ENCODE measurements at places on chromosomes 4 and X.

GRCh38 chrX:113726898-113727297 is 857.0 kb upstream of the HTR2C start:
- DNase-seq, result no peak

GRCh38 chrX:153739754-153740486 is 15.3 kb downstream of the ABCD1 start:
- no peak for DNase-seq

DNA sequence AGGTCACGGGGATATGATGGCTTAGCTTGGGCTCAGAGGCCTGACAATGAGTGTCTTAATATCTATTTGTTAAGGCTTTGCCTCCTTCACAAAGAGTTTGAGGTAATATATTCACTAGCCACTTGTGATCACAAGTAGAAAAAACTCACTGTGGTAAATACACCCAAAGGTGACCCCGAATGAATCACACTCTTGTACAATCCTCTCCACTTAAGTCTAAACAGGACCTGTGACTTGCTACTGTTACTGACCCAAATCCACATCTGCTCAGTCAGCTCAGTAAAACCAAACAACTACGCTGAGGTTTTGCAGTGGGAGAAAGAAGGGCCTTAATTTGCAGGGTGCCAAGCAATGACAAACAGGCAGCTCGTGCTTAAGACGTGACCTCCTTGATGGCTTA is 223.8 kb upstream of the MAGEC2 start:
- no peak for DNase-seq

- no peak for DNase-seq
Measured at GRCh38 chr4:7466904-7467303, 32.2 kb upstream of the PSAPL1 start.

GRCh38 chr4:84799318-84799717 is 167.2 kb downstream of the WDFY3 start:
- DNase-seq, result no peak

GRCh38 chr4:144687466-144687865 is 41.5 kb downstream of the HHIP start:
- DNase-seq, result no peak

GRCh38 chr4:8281519-8282133 is 12.1 kb downstream of the HTRA3 start:
- peak; percentile 38 for DNase-seq

DNA sequence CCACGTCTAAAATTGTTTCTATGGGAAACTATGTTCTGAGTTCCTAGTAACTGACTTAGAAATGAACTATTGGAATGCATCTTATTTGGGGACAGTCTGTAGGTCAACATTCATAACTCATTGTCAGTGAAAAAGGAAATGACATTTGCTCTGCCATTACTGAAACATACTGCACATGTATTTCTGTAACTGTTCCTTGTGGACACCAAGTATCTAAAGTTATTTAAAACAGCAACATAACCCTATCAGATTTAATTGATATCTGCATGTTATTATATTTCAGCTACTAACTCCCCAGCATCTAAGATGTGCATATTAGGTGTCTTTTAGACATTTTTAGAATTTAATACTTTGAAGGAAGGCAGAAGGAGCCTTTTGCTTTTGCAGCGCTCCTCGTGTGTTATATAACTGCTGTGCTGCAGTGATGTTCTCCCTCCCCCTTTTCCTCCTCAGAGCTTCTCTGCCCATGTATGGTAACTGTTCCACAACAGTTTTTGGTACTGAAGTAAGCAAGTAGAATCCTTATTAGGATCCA is 37.2 kb upstream of the TMEM131L start:
- no peak for DNase-seq

DNA sequence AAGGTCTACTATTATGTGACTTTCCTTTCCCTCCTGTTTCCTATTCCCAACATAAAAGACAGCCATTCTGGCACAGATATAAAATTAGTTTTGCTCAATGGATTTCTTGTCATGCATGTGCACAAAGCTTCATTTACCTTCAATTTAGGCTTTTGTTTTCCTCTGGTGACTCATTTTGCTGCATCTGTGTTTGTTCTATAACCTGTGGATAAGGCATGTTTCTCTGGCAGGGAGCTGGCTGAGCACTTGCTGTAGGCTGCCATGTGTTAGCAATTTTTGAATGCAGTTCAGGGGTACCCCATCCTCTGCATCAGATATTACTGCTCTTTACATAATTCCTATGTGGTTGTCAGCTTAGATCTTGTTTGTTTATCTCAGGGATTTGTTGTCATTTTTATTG is 202.8 kb upstream of the GRID2 start:
- no peak for DNase-seq

- DNase-seq, result no peak
Measured at GRCh38 chrX:149858592-149858991, 22.4 kb upstream of the MAGEA8 start.

DNA sequence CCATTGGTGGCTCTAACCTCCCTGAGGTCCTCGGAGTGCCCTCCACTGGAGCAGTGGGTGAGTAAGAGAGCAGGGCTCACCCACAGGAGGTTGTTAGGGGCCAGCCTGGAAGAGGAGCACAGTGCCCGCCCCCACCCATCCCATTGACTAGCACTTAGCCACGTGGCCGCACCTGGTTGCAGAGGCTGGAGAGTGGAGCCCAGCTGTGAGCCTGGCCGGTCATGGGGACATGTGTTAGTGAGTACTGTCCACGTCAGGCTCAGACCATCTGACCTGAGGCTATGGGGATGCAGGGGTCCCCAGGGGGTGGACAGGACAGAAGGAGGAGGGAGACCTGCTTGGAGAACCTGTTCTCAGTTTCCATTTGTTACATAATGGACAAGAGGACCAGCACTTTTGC is 1.4 kb upstream of the MAN2B2 start:
- DNase-seq, result no peak

DNA sequence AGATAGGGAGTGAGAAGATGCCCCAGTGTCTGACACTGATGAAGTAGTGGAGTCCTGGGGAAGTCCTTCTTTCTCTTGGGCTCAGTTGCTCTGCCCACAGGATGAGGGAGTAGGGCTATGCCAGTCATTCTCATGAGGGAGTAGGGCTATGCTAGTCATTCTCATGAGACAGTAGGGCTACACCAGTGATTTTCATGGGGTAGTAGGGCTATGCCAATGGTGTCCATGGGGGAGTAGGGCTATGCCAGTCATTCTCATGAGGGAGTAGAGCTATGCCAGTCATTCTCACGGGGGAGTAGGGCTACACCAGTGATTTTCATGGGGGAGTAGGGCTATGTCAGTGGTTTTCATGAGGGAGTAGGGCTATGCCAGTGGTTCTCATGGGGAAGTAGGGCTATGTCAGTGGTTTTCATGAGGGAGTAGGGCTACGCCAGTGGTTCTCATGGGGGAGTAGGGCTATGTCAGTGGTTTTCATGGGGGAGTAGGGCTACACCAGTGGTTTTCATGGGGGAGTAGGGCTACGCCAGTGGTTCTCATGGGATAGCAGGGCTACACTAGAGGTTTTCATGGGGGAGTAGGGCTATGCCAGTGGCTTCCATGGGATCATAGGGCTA is 43.3 kb upstream of the SOD3 start:
- DNase-seq, result no peak

GRCh38 chrX:6371353-6371752 is 142.7 kb upstream of the NLGN4X start:
- no peak for DNase-seq

DNA sequence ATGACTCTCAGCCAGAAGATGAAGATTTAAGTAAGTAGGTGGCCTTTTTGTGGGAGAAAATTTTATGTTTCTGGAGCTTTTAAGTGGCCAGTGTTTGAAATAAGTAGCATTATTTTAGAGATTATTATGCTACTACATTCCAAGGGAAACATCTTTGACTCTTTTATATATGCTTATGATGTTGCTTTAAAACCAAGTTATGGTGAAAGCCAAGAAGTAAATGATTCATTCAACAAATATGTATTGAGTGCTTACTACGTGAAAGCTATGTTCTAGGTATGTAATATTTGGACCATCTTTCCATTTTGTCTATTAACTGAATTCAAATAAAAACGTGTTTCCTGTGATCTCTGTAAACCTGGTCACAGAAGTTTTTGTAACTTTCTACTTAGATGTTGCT is 58.3 kb downstream of the ZFX start:
- DNase-seq, result no peak

GRCh38 chr4:96354036-96354712 is 514.3 kb downstream of the PDHA2 start:
- DNase-seq, result no peak

GRCh38 chr4:48779095-48779997 is 733 bp downstream of the FRYL start:
- no peak for DNase-seq

- no peak for DNase-seq
Measured at GRCh38 chrX:141975839-141976238, 72.1 kb downstream of the MAGEC1 start.

- DNase-seq, result no peak
Measured at GRCh38 chr4:115664285-115664684, 550.9 kb upstream of the NDST4 start.

GRCh38 chr4:107432451-107432850 is 287.6 kb downstream of the PAPSS1 start:
- DNase-seq, result no peak

DNA sequence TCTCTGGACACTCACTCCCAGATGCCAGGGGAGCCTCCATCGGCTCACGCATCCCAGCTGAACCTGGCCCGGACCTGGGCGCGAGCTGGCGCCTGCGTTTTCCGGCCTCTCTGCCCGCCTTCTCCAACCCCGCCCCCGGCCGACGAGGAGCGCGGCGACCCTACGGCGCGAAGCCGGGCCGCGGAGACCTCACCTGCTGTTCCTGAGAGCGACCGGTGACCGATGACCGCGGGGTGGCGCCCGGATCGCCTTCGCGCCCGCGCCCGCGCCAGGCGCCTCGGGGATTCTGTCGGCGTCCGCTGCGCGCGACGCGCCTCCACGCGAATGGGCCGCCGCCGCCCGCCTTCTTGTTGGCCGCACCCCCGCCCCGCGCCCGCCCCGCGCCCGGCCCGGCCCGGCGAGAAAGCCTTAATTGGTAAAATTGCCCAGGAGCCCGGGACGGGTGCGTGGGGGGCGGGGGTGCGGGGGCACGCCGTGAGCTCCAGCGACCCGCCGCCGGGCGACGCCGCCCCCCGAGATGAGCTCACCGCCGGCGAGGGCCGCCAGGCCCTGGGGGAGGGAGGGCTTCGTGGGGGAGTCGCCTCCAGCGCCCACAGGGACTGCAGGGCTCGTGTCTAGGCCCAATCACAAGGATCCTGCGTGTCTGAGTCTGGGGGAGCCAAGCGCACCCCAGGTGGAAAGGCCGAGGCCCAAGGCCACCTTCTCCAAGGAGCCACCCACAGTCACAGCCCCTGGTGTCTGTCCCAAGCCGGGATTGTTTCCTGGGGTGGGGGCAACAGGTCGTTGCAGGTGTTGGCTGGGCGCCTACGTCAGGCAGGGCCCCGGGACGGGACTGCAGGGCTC is at the start of gene FLNA:
TSS of gene FLNA (minus strand) at position 322 of the 843 bp plus-strand sequence. CDS start 3,389 bp downstream, outside the sequence.
- DNase-seq, result no peak

DNA sequence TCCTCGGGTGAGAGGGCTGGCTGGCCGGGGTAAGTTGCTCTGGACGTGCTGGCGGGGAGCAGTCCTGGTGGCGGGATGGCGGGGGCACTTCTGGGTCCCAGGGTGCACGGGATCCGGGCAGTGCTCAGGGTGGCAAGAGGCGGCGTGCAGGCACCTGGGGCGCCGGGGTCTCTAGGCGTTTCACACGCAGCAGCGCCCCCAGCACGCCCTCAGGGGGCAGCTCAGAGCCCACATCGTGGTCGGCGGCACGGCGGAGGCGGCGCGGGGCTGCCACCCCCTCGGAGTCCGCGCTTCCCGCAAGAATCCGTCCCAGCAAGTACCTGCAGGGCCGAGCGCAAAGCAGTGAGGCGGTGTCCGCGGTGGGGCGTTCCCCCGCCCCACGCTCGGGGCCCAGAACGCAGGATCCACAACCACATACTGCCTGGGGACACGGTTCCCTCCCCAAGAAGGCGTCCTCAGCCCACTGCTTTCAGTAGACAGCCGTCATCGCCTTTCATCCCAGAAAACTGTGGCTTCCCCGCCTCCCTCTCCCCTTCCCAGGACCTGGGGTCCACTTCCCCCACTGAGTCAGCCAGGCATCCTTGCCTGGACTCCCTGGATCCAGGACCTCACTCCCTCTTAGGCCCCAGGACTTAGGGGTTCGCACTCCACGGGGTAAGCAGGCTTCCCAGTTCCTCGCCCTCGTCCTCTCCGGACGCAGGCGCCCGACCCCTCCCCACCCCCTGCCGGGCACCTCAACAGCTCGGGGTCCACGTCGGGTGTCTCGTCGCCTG is 4.1 kb downstream of the PCSK1N start:
- no peak for DNase-seq

GRCh38 chrX:68443155-68443868 is 10.0 kb upstream of the OPHN1 start:
- no peak for DNase-seq

GRCh38 chr4:105207386-105207785 is 60.7 kb downstream of the TET2 start:
- DNase-seq, result no peak

GRCh38 chr4:110869862-110870572 is 247.1 kb upstream of the PITX2 start:
- DNase-seq, result no peak

DNA sequence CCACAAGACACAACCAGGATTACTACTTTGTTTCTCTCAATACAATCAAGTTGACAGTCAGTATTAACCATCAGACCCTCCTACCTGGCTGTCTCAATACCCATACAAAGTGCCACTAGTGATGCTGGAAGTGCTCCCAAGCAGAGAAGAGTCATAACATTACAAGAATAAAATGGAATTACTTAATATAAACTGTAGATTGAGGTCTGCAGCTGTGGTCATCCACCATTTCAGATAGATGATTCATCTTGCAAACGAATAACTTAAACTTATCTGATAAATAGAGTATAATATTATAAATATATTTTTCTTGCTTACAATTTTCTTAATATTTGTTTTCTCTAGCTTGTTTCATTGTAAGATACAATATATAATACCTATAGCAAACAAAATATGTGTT is 1034.2 kb upstream of the PCDH10 start:
- DNase-seq, result peak; percentile 36

DNA sequence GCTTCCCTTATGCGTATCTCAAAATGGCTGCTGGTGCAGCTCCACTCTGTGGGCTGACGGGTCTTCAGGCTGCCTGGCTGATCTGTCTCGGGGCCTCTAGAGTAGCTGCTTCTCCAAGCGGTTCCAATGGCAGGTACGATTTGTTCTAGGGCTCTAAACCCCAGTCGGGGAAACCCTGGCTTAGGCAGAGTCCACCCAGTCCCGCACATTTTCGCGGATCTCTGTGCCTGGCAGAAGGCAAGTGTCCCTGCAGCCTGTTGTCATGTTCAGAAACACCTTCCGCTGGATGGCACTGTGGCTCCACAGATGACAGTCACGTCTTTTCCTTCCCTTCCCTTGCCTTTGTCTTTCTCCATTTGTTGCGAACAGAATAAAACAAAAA is 54.4 kb downstream of the NBDY start:
- DNase-seq, result no peak

All from AG04450 (cell line).